Stimulated activated CD8-positive, alpha-beta memory T cell treated with anti-CD3 and anti-CD28 coated beads, Interleukin-15, amount 100 ng/mL, for 24 hours (primary cell): ENCODE measurements at places on chromosomes 2 and 18.

DNA sequence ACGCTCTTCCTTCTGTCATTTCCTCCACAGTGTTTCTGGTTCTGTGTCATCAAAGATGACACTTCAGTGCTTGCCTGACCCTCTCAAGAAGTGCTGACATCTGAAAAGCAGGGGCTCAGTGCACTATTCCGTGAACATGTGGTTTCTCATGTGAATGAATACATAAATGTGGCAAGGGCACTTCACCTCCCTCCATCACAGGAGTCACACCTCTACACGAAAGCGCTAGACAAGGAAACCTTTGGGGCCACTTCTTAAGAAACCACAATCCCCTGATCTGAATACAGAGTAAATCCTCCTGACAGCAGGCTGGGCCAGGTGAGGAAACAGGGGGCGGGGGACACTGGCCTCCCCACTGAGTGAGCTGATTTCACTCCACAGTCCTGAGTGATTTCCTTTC lies 145.8 kb upstream of the ACAA2 start:
- DNase-seq, result no peak

DNA sequence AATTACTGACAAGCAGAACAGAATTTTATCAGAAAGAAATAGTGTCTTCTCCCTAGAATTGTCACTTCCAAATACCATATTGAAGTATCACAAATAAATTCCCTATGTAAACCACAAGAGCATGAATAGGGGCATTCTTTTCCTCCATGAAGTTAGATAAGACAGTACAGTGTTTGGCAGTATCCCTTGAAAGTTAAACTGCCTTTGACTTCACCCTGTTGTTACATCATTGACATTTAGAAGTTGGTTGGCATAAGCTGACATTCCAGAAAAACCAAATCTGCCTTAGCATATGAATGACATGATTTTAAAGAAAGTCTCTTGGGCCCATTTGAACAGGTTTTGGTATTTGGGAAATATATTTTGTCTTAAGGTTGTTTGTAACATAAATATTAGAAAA lies 50.2 kb upstream of the OSR1 start:
- no peak for DNase-seq

DNA sequence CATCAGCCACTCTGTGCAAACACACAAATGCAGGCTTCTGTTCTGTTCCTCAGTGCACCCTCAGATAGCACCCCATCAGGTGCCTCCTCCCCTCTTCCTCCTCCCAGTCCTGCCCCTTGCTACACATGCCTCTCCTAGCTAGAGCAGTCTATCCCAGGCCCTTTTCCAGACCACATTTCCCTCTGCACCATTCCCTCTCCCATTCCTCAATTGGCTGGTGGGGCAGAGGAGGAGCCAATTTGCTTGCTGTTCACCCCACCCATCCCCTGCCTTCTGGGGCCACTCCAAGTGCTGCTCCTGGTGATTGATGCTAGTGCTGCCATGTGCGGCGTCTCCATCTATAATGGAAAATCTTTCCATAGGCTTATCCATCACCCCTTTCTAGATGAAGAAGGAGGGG lies 5.4 kb downstream of the CFAP65 start:
- no peak for DNase-seq

GRCh38 chr2:39593439-39594393 lies 72.0 kb upstream of the TMEM178A start:
- no peak for DNase-seq

- no peak for DNase-seq
Observed at GRCh38 chr2:131493199-131493968, 1.2 kb upstream of the MZT2A start.

- DNase-seq, result no peak
Observed at GRCh38 chr2:171995586-171995985, 4.2 kb upstream of the METAP1D start.

DNA sequence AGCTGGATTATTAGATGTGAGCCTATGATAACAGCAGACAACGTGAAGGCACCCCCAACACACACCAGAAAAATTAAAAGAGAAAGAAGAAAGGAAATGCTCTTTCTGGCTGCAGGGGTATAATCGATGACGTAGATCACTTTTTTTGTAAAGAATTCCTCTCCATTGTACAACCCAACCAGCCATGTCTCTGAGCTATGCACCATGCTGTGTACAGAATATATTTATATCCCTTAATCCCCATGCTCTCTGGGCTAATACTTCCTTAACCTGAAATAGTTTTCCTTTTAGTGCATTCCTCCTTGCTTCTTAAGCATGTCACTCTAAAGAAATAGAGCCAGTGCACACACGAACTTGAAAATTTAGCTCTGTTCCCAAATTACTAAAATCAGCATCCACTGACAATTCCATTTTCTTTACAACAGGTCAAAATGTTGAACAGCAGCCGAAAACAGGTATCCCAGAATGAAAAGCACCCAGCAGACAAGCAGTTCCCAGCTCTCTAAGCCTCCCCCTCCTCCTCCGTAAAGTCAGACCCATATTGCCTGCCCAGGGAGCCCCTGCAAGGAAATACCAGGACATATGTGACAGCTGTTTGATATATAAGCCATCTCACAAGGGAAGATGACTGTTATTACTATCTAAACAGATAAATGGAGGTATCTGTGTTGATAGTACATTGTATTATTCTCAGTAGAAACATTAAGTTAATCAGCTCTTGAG lies 247.4 kb upstream of the RAB6C start:
- DNase-seq, result no peak

DNA sequence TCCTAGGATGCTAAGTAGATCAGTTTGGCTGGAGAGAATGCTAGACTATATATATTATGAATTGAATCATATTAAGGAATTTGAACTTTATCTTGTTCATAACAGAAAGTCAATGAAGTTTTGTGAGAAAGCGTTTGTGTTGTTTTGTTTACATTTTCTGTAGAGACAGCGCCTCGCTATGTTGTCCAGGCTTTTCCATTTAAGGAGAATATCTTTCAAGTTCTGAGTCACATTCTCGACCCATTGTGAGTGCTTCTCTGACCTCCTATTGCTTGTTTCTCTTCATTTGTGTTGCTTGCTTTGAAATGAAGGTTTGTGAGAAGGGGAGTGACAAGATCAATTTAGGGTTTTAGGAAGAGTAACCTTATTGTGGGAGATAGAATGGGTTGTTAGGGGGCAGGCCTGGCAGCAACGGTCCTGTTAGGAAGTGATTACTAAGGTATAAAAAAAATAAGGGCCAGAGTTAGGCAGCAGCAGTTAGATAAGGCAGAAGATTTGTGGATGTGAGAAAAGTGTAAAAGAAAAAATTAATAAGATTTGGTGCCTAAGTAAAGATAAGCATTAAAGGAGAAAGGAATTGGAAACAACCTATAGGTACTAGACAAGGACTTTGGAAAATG lies 47.6 kb upstream of the ACVR1 start:
- DNase-seq, result no peak

DNA sequence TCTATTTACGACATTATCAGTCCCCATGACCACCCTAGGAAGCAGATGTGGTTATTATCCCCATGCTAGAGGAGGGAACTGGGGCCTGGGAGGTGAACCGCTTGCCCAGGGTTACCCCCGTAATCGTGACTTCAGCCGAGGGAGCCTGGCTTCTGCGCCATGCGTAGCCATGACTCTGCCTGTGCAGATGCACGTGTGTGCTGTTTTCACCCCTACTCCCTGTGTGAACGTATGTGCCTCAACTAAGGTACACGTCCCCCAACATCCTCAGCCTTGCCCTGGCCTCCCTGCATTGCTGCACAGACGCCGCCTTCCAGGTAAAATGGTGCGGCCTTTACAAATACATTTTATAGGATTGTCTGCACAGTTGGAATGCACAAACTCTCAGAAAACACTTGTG lies 40.2 kb downstream of the LPIN1 start:
- no peak for DNase-seq

DNA sequence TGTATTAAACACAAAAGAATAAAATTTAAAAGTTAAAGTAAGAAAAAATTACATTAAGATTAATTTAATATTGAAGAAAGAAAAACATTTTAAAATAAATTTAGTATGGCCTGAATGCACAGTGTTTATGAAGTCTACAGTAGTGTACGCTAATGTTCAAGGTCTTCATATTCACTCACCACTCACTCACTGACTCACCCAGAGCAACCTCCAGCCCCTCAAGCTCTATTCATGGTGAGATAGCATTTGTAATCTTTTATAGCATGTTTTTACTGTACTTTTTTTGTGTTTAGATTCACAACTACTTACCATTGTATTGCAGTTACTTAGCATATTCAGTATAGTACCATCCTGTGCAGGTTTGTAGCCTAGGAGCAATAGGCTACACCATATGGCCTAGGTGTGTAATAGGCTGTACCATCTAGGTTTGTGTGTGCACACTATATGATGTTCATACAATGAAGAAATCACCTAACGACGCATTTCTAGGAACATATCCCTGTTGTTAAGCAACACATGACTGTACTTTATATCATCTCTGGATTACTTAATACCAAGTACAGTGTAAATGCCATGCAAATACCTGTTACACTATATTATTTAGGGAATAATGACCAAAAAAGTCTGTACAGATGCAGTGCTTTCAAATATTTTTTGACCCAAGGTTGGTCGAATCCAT lies 144.0 kb upstream of the IL1R2 start:
- no peak for DNase-seq

DNA sequence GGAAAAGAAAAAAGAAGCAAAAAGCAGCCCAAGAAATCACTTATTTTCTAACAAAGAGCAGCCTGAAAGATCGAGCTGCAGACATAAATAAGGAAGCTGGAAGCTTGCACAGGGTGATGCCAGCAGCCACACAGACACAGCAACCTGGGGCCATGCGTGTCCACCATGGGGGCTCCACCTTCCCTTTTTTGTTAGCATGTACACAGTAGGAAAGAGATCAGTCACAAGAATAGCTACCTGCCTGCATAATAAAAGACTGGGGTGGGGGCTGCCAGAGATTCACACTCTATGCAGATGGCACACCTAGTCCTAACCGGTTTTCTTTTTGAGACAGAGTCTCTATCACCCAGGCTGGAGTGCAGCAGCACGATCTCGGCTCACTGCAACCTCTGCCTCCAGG lies 2.9 kb upstream of the CNOT11 start:
- no peak for DNase-seq

DNA sequence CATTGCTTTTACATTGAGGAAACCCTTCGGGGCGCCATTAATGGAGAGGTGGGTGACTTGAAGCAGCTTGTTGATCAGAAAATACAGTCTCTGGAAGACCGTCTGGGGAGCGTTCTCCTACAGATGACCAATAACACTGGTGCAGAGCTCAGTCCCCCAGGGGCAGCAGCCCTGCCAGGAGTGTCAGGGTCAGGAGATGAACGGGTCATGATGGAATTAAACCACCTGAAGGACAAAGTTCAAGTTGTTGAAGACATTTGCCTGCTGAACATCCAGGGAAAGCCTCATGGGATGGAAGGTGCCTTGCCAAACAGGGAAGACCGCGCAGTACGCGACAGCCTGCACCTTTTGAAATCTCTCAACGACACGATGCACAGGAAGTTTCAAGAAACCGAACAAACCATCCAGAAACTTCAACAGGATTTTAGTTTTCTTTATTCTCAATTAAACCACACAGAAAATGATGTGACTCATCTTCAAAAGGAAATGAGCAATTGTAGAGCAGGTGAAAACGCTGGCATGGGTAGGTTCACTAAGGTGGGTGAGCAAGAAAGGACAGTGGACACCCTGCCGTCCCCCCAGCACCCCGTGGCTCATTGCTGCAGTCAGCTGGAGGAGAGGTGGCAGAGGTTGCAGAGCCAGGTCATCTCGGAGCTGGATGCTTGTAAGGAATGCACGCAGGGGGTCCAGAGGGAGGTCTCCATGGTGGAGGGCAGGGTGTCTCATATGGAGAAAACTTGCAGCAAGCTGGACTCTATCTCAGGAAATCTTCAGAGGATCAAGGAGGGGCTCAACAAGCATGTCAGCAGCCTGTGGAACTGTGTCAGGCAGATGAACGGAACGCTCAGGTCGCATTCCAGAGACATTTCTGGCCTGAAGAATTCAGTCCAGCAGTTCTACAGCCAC lies 45.0 kb downstream of the EMILIN2 start:
- no peak for DNase-seq

DNA sequence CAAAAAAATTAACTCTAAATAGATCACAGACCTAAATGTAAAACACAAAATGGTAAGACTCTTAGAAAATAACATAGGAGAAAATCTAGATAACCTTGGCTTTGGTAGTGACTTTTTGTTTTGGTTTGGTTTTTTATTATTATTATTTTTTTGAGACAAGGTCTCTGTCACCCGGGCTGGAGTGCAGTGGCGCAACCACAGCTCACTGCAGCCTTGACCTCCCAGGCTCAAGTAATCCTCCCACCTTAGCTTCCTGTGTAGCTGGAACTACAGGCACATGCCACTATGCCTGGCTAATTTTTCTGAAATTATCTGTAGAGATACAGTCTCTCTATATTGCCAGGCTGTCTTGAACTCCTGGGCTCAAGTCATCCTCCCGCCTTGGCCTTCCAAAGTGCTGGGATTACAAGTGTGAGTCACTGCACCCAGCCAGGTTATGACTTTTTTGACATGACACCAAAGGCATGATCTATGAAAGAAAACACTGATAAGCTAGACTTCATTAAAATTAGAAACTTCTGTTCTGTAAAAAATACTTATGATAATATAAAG lies 88.0 kb downstream of the HNRNPLL start:
- DNase-seq, result no peak

GRCh38 chr18:74841248-74841647 lies 243.6 kb downstream of the ZNF407 start:
- no peak for DNase-seq

GRCh38 chr2:239182981-239183791 lies 217.6 kb downstream of the HDAC4 start:
- DNase-seq, result no peak

DNA sequence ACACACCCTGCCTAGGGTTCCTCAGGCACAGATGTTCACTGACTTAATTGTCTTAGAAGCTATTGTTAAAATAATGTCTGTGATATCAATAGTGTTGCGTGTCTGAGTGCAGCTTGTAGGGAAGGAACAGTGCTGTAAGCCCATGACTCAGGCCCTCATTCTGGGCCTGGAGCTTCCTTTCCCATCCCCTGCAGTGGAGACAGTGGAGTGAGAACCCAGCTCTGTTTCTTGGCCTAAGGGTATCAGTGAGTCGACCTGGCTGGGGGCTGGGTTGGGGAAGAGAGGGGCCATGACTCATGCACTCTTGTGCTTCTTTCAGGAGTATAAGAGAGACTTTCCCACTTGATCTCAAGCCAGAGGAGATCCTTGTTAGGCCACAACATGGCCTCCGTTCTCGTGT lies 106.8 kb downstream of the HRH4 start:
- DNase-seq, result no peak

- DNase-seq, result no peak
Observed at GRCh38 chr2:88481691-88482336, 29.3 kb upstream of the FOXI3 start.
